ENCODE measurements at places on chromosomes 7 and 10. TPM values are rescaled to one million over a fixed set of nuclear protein-coding genes. Genes with fewer than 3 reads are reported as not detected.

Gene NKX1-2
- total RNA-seq = 5.5 TPM

Gene AKR1C1
- 10.6 TPM for total RNA-seq

Gene ASB10
- total RNA-seq = not detected

Gene ZNF425
- 3.0 TPM for total RNA-seq

Gene ZNF804B
- total RNA-seq = not detected

Gene BAMBI
- 3.6 TPM for total RNA-seq

Gene NEBL
- 0.32 TPM for total RNA-seq

Gene INHBA
- total RNA-seq = 117 TPM

Gene PIP
- not detected for total RNA-seq

Gene PDZD7
- 0.85 TPM for total RNA-seq

Gene LRRC4
- 0.35 TPM for total RNA-seq

Gene FKBP6
- total RNA-seq = not detected

Gene CADPS2
- total RNA-seq = 0.28 TPM

Measured in foreskin keratinocyte (primary cell).